ENCODE measurements at places on chromosomes 1 and 21.

- DNase-seq, result peak; percentile 84
Observed at GRCh38 chr1:199290186-199290585, 651.3 kb downstream of the PTPRC start.

GRCh38 chr1:21904704-21905520 is 32.2 kb downstream of the HSPG2 start:
- DNase-seq, result peak; percentile 92

GRCh38 chr21:42465803-42466127 is 30.3 kb downstream of the RSPH1 start:
- DNase-seq, result no peak

GRCh38 chr1:117654493-117655219 is 48.8 kb downstream of the TENT5C start:
- no peak for DNase-seq

All from cardiac fibroblast (primary cell).